SJCRH30 (cell line): ENCODE measurements at places on chromosomes 3 and 15. TPM values are rescaled to one million over a fixed set of nuclear protein-coding genes. Genes with fewer than 3 reads are reported as not detected.

DNA sequence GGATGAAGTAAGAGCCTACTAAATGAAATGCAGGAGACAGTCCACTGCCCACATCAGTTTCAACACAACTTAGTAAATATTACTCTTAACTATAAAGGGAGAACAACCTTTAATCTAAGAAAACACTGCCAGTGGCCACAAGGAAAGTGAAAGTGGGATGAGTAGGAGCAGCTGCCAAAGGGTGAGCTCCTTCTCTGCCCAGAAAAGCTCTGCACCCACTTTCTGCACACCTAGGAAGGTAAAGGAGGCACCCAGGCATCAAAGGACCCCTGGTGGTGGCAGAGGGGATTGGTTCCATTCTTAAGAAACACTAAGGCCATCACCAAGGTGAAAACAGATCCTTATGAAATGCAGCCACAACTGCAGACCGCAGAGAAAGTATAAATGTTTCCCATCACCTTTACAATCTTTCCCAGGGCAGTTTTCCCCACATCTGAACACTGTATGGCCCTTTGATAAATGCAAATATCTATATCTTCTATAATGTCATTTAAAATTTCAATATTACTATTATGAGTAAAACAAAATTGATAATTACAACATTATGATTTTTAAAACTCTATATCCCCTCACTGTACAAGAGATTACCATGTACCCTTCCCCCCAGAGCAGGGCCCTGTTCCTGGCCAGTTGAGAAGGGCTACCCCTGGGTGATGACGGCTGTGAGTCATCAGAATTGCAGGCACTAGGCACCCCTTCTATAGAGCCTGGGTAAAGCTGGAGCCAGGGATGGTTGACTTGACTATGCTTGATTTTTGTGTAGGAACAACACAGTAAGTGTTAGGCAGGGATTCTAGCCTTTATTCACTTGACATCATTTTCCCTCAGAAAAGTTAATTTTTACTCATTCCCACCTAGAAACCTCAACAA is 92.0 kb downstream of the SNRK start:
- H3K4me1 ChIP-seq, result no peaks in the 10 kb centered on the region
- DNase-seq, result peak; percentile 8
- no peaks in the 10 kb centered on the region for H3K36me3 ChIP-seq
- H3K27me3 ChIP-seq, result no peaks in the 10 kb centered on the region

The NPAP1 gene
- total RNA-seq, result not detected in 2 replicates

DNA sequence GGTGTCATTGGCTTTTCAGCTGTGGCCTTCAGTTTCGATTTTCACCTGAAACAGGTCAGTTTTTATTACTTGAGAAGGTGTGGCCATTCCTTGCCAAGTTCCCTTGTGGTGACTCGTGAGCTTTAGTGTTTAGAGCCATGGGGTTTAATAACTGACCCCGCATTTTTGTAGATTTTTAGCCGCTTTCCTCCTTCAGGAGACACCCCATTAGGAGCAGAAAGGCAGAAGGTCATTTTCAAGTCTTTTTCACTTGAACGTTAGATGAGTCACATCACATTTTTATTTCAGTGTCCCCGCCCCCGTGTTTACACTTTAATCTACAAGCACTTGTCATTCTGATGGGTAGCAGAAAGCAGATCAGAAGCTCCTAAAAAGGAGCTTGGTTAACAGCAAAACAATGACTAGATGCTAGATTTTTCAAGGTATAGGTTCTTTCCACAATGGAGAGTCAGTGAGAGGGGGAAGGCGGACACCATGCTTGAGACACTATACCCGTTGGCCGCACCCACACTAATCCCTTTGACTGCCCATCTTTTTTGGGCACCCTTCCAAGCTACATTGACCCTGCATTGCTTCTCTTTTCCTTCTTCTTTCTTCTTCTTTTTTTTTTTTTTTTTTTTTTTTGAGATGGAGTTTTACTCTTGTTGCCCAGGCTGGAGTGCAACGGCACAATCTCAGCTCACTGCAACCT is 132.7 kb downstream of the GHSR start:
- no peak for DNase-seq
- no peaks in the 10 kb centered on the region for H3K27me3 ChIP-seq
- peaks cover 49% of the 10 kb centered on the region for H3K36me3 ChIP-seq

DNA sequence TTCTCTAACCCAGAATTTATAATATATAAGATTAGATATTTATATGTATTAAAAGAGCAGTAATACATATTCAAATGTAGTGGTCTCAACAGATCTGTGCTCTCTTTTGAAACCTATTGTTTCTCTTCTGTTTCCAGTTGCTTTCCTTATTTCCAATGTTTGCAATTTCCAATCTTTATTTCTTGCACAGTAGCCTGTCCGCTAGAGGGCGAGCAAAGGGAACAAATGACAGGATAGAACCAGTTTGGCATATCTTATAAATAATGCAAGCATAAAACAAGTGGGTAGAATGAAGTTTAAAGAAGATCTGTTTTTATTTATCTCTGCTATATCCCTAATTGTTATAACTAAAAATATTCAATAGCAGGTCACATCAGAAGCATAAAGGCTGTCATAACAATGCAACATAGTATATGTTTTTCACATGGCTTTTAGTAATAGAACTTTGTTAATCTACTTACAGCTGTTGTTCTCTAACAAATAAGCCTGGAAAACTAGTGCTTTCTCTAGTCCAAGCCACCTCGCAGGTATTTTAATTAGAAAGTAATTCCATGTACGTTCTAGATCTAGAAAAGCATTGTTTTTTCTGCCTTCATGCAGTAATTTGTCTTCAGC is 15.1 kb upstream of the TCAIM start:
- peak; percentile 72 for DNase-seq
- H3K27ac ChIP-seq, result no peak overlapping the region
- H3K4me3 ChIP-seq, result no peak overlapping the region
- H3K4me1 ChIP-seq, result no peaks in the 10 kb centered on the region

The ZFYVE19 gene
- total RNA-seq, result 10.6 and 14.1 TPM in 2 replicates

- H3K36me3 ChIP-seq, result no peaks in the 10 kb centered on the region
- H3K27me3 ChIP-seq, result no peaks in the 10 kb centered on the region
Measured at GRCh38 chr15:98734466-98735199, 86.3 kb downstream of the IGF1R start.

- H3K4me3 ChIP-seq, result no peak overlapping the region
- H3K4me1 ChIP-seq, result no peaks in the 10 kb centered on the region
- no peak overlapping the region for H3K27ac ChIP-seq
- no peak for DNase-seq
Measured at GRCh38 chr15:70876683-70877082, 15.6 kb downstream of the THAP10 start.

DNA sequence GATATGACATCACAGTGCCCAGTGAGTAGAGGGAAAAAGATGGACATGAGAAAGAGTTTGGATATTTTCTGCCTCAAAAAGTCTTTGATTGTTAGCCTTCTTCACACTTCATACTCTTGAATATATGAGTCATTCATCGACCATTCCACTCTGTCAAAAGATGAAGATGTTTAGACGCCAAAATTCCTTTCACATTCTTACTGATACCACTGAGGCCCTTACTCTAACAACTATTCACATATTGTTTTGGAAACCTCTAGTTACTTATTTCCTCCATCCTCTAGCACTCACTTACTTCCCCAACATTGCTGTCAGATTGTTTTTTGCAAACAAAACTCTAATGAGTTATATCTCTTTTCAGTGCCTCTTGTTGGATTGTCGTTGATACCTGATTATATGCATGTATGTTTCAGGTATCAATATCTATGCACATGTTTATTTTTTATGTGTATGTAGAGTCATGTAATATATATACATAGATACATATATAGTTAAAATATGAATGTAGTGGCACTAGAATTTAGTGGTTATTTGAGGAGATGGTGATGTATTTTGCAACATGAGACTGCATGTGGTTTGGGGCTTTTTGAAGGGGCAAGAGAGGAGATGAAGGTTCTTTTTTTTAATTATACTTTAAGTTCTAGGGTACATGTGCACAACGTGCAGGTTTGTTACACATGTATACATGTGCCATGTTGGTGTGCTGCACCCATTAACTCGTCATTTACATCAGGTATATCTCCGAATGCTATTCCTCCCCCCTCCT is 40.0 kb upstream of the OR5H6 start:
- H3K27me3 ChIP-seq, result no peaks in the 10 kb centered on the region; the same call in 1 of the 2 replicates
- DNase-seq, result no peak
- no peaks in the 10 kb centered on the region for H3K36me3 ChIP-seq

- no peaks in the 10 kb centered on the region for H3K4me1 ChIP-seq
- no peak overlapping the region for H3K4me3 ChIP-seq
- H3K27me3 ChIP-seq, result no peaks in the 10 kb centered on the region
- no peak for DNase-seq
- no peak overlapping the region for H3K27ac ChIP-seq
Measured at GRCh38 chr15:79816571-79816970, 80.2 kb downstream of the MTHFS start.

The TPM1 gene
- total RNA-seq, result 57.5 and 58.2 TPM in 2 replicates

The POLQ gene
- 23.5 and 27.2 TPM in 2 replicates for total RNA-seq

GRCh38 chr15:78507831-78508160 is 419 bp downstream of the HYKK start:
- no peaks in the 10 kb centered on the region for H3K36me3 ChIP-seq
- peak overlapping the region; percentile 83 for H3K4me3 ChIP-seq
- H3K27me3 ChIP-seq, result no peaks in the 10 kb centered on the region
- DNase-seq, result no peak
- H3K4me1 ChIP-seq, result peaks cover 21% of the 10 kb centered on the region

DNA sequence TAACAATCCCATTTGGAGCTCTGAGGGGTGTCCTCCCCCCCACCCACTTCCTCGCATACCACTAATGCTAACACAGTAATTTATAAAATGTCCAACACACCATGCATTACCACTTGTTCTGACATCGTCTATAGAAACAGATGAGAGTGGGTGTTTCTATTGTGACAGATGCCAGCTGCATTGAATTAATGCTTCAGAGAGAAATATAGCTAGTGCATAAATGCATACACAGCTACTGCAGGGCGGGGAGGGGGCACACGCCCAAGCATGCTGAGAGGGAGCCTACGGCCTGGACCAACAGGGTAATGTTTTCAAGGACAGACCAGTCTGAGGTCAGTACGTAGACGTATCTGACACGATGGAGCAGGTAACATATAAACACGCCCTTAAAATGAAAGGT is 106.0 kb upstream of the FEZF2 start:
- no peak for DNase-seq
- no peaks in the 10 kb centered on the region for H3K27me3 ChIP-seq
- H3K4me3 ChIP-seq, result no peak overlapping the region
- no peak overlapping the region for H3K27ac ChIP-seq
